ENCODE measurements at places on chromosomes 13 and 19.

DNA sequence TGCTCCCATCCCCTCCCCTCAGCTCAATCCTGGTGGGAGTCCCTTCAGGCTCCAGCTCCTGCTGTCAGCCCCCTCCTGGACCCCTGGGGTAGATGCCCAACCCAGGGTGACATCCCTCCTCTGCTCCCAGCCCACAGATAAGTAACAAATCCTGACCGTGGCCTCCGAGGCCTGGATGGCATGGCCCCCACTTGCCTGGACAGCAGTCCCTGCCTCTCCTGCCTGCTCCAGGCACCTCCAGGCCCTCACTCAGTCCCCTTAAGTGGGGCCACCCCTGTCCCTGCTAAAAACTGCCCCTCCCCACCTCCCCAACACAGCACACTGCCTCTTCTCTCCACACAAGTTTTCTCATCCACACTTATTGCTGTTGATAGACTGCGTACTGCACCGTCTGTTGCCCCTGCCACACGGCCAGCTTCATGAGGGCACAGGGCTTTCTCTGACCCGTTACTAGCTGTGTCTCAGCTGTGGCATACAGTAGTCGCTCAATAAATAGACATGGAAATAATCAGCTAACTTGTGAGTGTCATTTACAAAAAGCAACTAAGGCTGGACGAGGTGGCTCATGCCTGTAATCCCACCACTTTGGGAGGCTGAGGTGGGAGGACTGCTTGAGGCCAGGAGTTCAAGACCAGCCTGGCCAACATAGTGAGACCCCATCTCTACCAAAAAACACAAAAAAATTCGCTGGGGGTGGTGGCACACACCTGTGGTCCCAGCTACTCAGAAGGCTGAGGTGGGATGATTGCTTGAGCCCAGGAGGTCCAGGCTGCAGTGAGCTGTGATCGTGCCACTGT lies 5.8 kb downstream of the CERS1 start:
- H3K27ac ChIP-seq, result no peak overlapping the region
- H3K27me3 ChIP-seq, result no peaks in the 10 kb centered on the region
- no peaks in the 10 kb centered on the region for H3K36me3 ChIP-seq

- H3K36me3 ChIP-seq, result no peaks in the 10 kb centered on the region
- no peak overlapping the region for H3K27ac ChIP-seq
- no peak overlapping the region for H3K4me3 ChIP-seq
- no peaks in the 10 kb centered on the region for H3K27me3 ChIP-seq
- DNase-seq, result no peak
Measured at GRCh38 chr19:757811-758668, 7.1 kb downstream of the MISP start.

DNA sequence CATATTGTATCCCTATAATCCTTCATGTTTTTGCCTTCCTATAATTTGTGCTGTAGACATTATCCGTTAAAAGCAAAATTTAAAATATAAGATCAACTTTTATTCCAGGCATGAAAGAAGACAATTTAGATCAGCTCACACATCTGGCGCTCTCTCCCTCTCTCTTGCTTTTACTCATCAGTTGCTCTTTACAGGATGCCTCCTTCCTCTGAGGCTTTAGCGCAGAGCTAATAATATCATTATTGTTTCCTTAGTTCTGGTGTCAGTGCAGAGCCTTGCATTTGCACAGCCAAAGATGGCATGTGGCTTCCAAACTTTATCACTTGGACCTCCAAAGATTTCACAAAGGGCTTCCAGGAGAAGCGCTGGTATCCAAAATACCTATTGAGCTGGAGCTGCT lies 295.1 kb downstream of the FGF9 start:
- no peaks in the 10 kb centered on the region for H3K4me1 ChIP-seq
- no peak overlapping the region for H3K4me3 ChIP-seq
- H3K36me3 ChIP-seq, result no peaks in the 10 kb centered on the region

GRCh38 chr13:72523049-72523448 lies 204.4 kb downstream of the MZT1 start:
- H3K4me3 ChIP-seq, result no peak overlapping the region
- no peaks in the 10 kb centered on the region for H3K27me3 ChIP-seq
- no peak overlapping the region for H3K27ac ChIP-seq

DNA sequence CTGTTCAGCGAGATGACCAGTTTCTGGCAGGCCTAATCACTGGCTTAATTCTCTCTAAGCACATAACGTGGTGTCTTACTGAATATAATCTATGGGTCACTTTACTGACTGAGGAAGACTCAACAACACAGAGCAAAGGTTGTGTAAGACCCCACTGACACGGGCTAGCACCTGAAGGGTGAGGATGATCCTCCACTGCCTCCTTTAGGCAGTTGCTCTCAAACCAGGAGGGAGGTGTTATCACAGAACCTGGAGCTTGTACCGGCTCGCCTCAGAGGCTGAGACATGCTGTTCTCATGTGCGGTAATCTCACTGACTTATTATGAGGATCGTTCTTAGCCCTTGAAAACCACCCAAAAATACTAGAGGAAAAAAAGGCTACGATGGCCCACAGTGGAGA lies 28.3 kb downstream of the RCBTB2 start:
- no peak overlapping the region for H3K4me3 ChIP-seq
- no peaks in the 10 kb centered on the region for H3K4me1 ChIP-seq
- H3K27ac ChIP-seq, result no peak overlapping the region
- DNase-seq, result no peak

DNA sequence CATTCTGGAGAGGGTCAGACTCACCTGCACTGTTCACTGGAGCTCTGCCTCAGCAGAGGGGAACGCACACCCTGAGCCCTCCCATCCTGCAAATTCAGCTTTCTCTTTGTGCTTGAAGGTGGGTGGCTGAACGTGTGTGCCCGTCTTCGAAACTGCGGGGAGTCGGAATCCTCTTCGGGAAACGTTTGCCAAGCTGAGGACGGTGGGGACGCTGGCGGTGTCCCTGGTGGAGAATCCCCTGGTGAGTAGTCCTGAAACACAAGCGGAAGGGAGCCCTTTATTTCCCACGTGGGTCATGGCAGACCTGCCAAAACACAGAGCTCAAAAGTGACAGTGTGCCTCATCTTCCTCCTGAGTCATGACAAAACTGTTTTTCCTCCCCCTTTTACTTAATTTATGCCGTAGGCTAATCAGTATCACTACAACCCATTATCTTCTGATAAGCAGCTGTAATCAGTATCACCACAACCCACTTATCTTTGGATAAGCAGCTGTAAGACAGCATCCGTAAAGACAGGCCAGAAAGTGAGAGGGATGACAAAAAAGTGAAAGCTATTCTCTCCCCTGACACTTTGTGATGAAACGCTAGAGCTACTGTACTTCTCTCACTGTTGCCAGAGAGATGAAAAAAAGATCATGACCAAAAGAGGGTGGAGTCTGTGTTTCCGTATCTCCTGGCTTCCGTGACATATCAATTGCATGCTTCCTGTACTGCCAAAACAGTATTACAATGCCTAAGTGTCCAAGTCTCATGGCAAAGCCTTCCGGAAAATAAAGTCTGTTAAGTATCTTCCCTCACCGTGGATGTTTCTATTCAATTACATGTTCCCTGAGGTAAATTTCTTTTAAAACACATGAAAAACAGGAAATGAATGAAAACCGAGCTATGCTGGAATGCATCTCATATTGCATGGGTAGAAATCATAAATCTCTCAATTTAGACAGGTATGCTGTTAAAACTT lies 155.5 kb downstream of the TBC1D4 start:
- no peak overlapping the region for H3K27ac ChIP-seq
- no peak for DNase-seq
- peaks cover 16% of the 10 kb centered on the region for H3K36me3 ChIP-seq

- no peak for DNase-seq
- no peak overlapping the region for H3K27ac ChIP-seq
- H3K4me3 ChIP-seq, result no peak overlapping the region
- H3K36me3 ChIP-seq, result peaks cover 7% of the 10 kb centered on the region
Measured at GRCh38 chr19:57779220-57779845, 9.9 kb downstream of the ZNF586 start.

DNA sequence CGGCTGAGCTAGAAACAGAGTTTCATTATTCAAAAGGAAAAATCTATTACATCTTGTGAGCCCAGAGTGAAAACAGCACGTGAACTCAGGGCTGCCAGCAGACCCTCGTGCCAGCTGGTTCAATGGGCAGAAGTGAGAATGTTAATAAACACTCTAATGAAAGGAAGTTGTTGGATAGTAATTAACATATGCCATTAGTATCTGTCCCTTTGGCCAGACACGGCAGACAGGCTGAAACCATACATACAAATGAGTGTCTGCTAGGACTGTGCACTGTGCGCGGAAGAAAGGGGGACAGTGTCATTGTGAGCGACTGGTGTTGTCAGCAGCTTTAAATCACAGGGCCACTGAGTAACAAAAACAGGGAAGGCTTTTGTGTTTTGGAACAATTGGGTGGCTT lies 121.9 kb upstream of the TSC22D1 start:
- no peak overlapping the region for H3K27ac ChIP-seq
- DNase-seq, result no peak
- no peaks in the 10 kb centered on the region for H3K36me3 ChIP-seq
- no peaks in the 10 kb centered on the region for H3K4me1 ChIP-seq
- H3K27me3 ChIP-seq, result no peaks in the 10 kb centered on the region
- no peak overlapping the region for H3K4me3 ChIP-seq

GRCh38 chr13:62110079-62110478 lies 694.4 kb upstream of the PCDH20 start:
- H3K4me3 ChIP-seq, result no peak overlapping the region
- H3K27ac ChIP-seq, result no peak overlapping the region
- H3K27me3 ChIP-seq, result no peaks in the 10 kb centered on the region
- DNase-seq, result no peak

- DNase-seq, result peak; percentile 34
- H3K4me1 ChIP-seq, result peaks cover 5% of the 10 kb centered on the region
- no peak overlapping the region for H3K27ac ChIP-seq
- no peak overlapping the region for H3K4me3 ChIP-seq
- peaks cover 100% of the 10 kb centered on the region for H3K27me3 ChIP-seq
Measured at GRCh38 chr13:112067871-112068539, 1.1 kb downstream of the SOX1 start.

DNA sequence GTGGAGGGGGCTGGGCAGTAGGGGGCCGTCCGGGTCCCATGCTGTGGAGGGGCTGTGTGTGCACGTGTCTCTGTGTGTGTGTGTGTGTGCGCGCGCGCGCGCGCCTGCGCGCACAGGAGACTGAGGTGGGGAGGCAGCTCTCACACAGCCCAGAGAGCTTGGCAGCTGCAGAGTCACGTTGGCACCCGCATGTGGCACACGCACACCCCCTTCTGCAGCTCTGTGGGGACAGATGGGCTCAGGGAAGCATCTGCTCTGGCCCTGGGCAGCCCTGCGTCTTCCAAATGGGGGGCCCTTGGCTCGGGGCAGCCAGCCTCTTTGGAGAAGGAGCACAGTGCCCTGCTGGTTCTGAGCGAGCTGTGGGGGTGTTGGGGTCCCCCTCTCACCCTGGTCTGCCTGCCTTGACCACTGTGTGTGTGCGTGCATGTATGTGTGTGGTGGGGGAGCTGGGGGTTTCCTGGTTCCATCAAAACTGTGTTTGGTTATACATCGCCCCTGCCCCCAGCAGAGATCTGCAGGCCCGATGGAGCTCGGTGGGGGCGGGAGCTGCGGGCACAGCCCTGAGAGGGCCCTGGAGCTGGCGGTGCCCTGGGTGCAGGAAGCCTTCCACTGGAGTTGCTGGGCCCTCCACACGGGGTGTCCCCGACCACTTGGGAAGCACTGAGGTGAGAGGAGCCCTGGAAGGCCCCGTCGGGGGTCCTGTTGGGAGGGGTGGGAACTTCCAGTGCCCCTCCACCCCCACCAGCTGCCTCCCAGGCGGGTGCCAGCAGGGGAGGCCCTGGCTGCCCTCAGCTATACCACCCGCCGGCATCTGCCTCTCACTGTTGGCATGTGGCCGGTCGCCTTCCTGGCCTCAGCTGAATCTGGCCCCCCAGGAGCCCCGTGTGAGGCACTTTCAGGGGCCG lies 67.1 kb downstream of the KDM4B start:
- H3K27ac ChIP-seq, result peak overlapping the region; percentile 85
- peaks cover 29% of the 10 kb centered on the region for H3K4me1 ChIP-seq
- no peak overlapping the region for H3K4me3 ChIP-seq
- peaks cover 14% of the 10 kb centered on the region for H3K36me3 ChIP-seq
- no peak for DNase-seq
